Stimulated activated CD4-positive, alpha-beta T cell treated with anti-CD3 and anti-CD28 coated beads, Interleukin-12 subunit alpha, Interleukin-12 subunit beta, amount 100 ng/mL, for 48 hours (primary cell): ENCODE measurements at places on chromosomes 16 and 17.

DNA sequence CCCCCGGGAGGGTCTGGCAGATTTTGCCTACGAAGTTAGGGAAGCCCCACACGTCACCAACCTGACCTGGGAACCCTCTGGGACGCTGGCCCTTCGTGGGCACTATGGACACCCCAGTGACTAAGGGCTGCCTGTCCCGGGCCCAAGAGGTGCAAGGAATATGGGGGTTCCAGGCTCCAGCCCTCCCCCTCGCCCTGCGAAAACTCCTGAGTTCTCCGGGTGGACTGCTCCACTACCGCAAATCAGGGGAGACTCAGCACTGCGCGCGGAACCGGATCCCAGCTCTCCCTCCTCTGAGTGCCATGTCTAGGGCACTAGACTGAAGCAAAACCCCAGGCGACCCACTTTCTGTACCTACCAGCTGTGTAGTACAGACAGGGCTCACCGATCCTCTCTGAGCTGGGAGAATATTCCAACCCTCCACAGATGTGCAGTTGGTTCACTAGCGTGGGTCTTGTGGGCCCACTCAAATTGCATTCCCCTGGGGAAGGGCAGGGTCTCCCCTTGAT is at the start of gene ARL5C:
Gene ARL5C (minus strand): TSS at position 321 of the 509 bp plus-strand sequence. CDS start 401 bp downstream, outside the sequence.
- DNase-seq: no peak

DNA sequence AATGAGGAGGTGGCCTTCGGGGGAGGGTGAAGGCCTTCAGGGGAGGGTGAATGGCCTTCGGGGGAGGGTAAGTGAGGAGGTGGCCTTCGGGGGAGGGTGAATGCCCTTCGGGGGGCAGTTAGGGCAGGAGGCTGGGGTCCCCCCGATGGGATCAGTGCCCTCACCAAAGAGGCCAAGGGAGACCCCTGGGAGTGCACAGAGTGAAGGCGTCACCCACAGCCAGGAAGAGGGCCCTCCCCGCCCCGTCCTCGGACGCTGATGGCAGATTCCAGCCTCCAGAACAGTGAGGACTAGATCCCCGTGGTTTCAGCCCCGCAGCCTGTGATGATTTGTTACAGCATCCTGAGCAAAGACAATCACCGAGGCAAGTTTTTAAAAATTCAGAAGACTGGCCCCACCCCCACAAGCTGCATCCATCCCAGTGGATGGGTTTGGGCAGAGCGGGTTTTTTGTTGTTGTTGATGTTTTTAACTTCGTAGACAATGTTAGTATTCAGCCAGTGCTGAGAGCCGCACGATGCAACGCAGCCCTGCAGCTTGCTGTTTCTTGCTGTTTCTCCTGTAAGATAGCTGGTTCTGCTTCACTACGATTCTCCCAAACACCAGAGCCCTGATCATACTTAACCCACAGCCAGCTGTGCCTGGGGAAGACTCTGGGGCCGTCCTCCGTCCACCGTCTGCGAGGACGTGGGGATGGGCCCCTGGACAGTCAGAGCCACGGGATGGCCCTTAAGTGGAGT is 40.7 kb upstream of the CBFA2T3 start:
- no peak for DNase-seq

DNA sequence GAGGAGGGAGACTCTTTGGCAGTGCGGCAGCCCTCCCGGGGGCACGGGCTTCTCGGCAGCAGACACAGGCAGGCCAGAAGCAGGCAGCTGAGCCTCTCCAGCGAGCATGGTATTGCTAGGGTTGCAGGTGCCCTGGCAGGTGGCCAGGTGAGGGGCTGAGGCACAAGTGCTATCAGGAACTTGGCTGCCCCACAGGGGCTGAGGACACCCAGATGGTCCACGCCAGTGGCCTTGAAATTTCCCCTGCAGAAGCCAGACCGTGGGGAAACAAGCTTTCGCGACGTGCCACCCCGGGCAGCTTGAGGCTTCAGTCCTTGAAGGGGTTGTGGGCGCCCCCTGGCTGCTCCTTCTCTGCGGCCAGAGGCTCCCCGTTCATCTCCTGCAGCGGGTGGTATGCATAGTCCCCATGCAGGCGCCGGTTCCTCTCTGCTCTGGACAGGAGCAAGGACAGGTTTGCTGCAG is 8.5 kb downstream of the NAGPA start:
- DNase-seq: no peak

DNA sequence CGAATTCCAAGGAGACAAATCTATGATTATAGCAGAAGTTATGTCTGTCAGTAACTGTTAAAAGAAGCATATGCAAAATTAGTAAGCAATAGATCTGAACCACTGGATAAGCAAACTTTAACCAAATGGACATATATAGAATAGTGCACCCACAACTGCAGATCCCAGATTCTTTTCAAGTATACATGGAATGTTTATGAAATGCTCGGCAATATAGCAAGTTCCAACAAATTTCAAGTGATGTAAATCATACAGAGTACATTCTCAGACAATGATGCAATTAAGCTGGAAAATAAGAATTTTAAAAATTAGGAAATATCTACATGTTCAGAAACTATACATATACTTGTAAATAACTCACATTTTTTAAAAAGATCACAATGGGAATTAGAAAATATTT is 8.4 kb upstream of the HELZ start:
- DNase-seq: no peak

GRCh38 chr17:45098869-45099616 is 33.3 kb downstream of the PLCD3 start:
- DNase-seq: peak; percentile 70

DNA sequence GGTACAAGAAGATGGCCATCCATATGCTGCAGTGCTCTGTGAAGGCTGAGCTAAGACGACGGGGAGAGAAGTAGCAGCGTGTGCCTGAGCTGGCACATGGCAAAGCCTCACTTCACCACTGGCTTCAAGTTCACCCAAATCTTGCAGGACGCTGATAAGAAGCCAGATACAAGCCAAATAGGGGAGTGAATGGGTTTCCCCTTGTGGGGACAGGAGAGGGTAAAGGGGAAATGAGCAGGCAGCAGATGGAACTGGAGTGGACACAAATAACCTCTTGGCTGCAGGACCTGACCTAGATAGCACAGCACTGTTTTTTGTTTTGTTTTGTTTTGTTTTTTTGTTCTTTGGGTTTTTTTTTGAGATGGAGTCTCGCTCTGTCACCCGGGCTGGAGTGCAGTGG is 21.0 kb upstream of the PITPNA start:
- no peak for DNase-seq

GRCh38 chr16:11310997-11311561 is 29.9 kb upstream of the PRM1 start:
- no peak for DNase-seq

DNA sequence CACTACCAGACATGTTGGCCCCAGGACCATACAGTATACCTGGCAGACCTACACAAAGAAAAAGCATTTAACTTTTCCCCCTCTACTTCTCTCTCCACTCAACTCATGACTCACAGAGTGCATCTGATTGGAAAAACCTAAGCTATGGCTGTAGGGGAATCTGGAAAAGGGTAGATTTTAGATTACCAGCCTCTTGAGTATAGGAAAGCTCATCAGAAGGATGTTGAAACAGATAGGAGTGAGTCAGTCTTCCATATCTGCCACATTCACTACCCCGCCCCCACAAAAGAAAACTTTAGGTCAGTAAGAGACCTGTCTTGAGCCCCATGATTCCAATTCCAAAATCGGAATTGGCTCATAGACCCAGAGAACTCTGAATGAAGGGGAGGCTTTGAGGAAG is 12.3 kb downstream of the KRT9 start:
- DNase-seq: no peak

DNA sequence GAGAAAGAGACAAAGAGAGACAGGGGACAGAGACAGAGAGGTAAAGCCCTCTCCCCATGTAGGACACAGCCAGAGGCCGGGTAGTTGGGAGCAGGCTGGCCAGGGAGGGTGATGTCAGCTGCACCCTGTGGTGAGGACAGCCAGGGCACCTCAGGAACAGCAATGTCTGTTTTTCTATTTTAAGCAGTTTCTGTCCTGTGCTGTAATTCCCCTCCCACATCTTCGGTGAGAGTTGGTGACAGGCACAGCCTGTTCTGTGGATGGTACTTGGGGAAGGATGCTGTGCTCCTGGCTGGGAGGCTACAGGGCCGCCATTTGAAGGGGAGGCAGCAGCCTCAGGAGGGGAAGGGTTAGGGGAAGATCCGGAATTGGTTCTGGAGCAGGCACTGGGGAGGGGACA is 163.5 kb downstream of the SDK2 start:
- DNase-seq: no peak
